Glomerular endothelial cell (primary cell): ENCODE measurements at places on chromosomes 5 and 9.
A peak's percentile ranks its signal among the peaks of the same experiment; 100 is the strongest.

GRCh38 chr5:146947181-146947941 is 68.8 kb upstream of the PPP2R2B start:
- no peak for DNase-seq

DNA sequence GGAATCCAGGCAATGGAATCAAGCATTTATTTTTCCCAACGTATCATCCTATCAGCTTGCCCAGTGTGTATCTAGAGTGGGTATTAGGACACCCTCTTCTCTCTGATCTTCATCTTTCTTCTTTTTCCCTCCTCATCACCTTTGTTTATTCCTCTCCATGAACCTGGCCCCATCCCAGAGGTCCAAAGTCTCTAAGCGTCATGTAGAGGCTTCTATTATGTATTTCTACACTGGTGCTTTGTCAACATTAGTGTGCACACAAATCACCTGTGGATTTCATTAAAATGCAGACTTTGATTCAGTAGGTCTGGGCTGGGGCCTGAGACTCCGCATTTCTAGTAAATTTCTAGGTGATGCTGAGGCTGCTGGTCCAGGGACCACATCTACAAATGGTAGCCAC is 19.8 kb upstream of the PIP5K1B start:
- no peak for DNase-seq

- DNase-seq, result no peak
These were observed 56.5 kb downstream of the SIL1 start for GRCh38 chr5:139141446-139142204.

DNA sequence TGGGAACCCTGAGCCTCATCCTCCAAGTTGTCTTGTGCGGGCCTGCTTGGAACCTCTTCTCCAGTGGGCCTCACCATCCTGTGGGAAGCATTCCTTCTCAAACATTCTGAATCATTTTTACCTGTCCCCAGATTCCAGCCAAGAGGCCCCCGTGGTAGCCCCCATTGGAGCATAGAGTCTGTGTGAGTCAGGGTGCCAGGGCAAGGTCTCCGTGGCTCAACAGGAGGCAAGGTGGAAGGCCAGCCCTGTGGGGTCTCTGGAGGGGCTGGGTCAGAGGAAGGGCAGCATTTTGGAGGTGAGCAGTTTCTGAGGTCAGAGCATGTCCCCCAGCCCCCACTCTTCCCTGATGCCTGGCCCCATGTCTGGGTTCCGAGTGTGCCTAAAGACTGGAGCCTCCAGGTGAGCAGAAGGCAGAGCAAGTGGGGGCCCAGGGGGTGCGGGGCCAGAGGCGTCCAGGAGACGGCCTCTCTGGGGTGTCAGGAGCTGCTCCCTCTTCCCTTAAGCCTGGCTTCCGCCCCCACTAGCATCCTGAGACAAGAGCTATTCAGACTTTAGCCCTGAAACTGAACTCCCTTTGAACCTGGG is 2.1 kb downstream of the CACNA1B start:
- no peak for DNase-seq

- no peak for DNase-seq
These were observed 533.5 kb downstream of the RAB3C start for GRCh38 chr5:59116231-59116865.

GRCh38 chr5:50749181-50749580 is 82.7 kb downstream of the PARP8 start:
- DNase-seq, result no peak

DNA sequence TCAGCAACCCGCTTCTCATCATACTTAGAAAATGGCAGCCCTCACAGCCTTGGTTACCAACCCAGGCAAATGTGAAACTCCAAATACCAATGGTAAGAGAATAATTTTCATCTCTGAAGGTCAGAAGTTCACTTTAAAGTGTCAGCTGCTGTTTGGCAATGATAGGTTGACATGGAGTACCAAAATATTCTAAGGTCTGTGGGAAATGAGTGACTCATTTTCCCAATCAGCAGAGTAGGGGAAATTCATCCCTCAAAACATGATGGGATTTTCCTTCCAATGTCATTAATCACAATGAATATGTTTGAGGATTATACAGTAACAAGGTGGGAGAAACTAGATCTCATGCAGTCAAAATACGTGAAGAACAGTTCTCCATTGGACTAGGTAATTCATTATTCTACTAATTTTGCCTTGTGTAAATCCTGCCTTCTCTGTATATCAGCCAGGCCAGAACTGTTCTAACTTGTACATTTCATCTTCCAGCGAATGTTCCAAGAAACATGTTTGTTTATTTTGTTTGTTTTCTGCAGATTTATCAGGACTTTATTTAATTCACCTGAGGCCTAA is 53.1 kb upstream of the ERBIN start:
- no peak for DNase-seq

DNA sequence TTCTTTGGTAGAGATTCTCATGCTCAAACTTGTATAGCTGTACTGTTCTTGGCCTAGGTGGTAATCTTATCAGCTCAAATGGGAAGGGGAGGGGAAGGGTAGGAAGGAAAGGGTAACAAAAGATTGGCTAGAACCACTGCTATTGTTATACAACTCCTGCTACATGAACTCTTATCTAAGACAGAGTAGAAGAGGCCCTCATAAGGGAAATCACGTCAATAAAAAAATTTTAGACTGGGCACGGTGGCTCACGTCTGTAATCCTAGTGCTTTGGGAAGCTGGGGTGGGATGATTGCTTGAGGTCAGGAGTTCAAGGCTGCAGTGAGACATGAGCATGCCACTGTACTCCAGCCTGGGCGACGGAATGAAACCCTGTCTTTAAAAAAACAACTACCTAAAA is 15.9 kb downstream of the STOM start:
- DNase-seq, result peak; percentile 86

GRCh38 chr5:8522646-8523045 is 653.7 kb downstream of the MTRR start:
- DNase-seq, result no peak

DNA sequence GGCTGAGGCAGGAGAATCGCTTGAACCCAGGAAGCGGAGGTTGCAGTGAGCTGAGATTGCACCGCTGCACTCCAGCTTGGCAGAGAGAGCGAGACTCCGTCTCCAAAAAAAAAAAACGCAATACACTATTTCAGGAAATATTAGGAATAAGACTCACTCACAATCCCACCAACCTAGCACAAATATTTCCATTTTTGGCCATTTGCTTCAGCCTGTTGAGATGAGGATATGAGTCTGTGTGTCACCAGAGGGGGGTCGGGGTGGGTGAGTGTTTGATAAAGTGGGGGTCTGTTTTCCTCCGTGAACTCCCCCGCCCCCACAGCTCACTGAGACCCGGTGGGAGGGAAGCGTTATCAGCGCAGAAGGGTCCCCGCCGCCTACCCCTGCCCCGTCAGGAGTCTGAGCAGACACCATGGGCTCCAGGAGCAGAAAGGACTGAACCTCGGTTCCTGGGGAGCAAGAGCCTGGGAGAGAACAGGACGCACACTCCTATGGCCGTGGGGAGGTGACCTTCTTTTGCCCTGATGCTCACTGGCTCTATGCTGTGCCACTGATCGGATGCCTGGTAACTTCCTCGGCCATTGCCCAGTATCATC is 153.8 kb upstream of the PHYKPL start:
- no peak for DNase-seq

DNA sequence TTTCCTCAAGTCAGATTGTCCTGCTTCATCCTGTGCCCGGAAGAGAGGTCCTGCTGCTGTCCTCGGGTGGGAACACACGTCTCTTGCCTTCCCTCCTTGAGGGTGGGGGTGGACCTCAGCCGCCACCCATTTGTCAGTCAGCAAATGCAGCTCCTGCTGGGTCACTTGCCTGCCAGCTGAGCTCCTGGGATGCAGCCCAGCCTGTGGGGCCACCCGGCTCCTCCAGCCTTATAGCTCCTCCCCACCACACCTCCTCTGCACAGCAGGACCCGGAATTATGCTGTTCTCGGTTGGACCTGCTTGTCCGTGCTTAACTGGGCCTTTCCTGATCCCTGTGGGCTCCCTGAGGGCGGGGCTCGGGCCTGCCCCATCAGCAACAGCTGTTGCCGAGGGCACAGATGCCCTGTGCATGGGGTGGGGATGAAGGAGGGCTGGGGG is 52.7 kb downstream of the RXRA start:
- DNase-seq, result no peak

DNA sequence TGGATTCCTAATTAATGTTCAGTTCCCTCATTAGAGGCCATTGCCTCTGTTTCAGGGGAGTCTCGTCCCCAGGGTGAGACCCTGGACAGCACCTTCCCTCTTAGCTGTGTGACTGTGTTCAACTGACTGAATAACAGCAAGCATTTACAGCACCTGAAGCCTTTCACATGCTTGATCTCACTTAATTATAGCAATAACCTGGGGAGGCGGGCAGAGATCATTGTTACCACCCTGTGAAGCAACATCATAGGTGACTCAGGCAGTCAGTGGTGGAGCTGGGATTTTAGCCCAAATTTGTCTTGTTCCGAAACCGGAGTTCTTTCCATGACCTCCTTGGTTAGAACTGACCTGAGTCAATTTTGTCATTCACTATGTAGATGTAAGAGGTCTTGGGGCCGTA is 105.2 kb upstream of the RAD23B start:
- no peak for DNase-seq

GRCh38 chr5:158614951-158615350 is 484.8 kb downstream of the EBF1 start:
- DNase-seq, result no peak

GRCh38 chr5:147530530-147531389 is 20.9 kb upstream of the DPYSL3 start:
- DNase-seq, result no peak

DNA sequence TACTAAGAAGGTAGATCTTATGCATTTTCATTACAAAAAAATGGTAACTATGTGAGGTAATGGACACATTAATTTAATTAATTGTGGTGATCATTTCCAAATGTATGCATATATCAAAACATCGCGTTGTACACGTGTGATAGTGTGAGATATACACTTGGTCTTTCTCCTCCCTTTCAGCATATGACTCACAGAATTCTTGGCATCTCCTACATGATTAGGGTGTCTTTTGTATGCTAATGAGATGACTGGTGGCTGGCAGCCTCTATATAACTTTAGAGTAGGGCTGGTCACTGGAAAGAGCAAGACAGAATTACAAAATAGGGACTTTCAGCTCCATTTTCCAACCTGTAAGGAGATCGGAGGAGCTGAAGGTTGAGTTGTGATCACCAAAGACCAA is 1167.6 kb downstream of the CDH12 start:
- no peak for DNase-seq

GRCh38 chr5:173310218-173310769 is 17.9 kb downstream of the STC2 start:
- DNase-seq, result no peak

- no peak for DNase-seq
These were observed 79.1 kb upstream of the PLPP6 start for GRCh38 chr9:4583001-4583400.

GRCh38 chr9:103397868-103398600 is 402.9 kb downstream of the CYLC2 start:
- peak; percentile 7 for DNase-seq

DNA sequence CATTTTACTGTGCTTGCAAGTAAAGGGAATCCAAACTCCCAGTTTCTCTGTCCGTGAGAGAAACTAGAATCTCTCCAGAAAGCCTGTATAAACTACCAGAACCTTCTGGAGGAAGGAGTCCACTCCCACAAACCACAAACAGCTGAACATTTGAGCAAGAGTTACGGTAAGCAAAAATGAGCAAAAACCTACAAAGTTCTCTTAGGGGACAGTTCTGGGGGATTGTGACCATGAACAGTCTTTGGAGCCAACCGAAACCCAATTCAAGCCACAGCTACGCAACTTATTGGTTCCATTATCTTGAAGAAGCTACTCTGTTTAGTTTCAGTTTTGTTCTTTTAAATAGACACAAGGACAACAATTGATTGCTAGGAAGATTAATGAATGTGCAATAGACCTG is 330.6 kb downstream of the ASTN2 start:
- no peak for DNase-seq

DNA sequence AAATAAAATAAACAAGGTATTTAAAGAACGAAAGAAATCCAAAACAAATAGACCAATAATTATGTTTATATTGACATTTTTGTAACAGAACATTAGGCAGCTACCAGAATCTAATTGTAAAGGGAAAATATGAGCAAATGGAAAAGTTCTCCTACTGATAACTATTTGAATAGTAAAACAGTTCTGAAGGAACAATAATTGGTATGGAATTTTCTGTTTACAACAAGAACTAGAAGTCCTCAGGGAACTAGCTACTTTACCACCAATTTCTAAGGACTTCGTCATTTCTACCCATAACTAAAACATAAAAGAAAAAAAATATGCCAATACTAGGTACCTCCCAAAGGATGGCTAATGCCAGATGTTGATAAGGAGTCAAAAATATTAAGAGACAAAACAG is 58.5 kb downstream of the AP3B1 start:
- no peak for DNase-seq

GRCh38 chr9:74245866-74246497 is 251.2 kb upstream of the RORB start:
- DNase-seq, result no peak

DNA sequence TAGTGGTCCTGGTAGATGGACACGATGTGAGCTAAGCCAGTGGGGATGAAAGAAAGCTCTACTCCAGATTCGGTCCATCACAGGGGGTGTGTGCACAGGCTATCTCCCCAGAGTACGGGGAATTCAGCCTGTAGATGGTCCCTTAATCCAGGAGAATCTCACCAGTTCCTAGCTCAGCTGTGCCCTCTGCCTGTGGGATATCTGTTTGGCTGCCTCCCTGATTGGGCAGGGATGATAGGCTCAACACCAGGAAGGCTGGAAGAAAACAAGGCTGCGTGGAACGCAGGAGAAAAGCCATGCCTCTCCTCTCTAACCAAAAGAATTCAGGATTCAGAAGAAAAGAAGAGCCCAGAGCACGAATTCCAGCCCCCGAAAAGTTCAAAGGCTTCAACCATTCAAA is 40.9 kb downstream of the VLDLR start:
- DNase-seq, result no peak

DNA sequence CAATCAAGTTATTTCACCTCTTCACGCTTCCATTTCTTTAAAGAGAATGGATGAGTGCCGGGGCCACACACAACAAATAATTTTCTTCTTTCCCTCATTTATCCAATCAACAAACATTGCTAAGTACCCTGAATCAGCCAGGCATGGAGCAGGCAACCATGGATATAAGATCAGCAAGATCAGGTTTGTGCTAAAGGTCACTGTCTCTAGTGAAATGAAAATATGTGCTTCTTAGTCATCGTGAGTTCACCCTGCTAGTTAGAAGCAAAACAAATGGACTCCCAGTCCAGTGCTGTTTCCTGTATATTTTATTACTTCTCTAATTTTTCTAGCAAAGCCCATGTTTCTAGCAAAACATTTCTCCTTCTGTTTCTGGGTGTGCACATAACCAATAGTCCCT is 629.2 kb downstream of the BNC2 start:
- no peak for DNase-seq

DNA sequence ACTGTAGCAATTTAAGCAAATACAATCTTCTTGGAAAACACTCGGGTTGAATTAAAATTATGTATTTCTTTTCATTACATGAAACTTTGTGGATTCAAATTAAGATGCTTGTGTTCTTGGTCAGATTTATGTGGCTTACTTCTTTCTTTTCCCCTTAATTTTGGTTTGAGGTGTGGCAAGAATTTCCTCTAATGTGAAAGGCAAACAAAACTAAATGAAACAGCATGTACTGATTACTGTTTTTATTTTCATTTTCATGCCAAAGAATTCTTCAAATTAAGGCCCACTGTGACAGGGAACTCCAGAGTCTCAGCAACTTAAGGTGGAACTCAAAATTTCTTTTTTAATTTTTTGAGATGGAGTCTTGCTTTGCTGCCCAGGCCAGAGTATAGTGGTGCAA is at the start of gene OMD:
OMD (minus strand) TSS at position 132 of the 400 bp plus-strand sequence. CDS start 6,913 bp downstream, outside the sequence.
- no peak for DNase-seq

- no peak for DNase-seq
These were observed 244.5 kb downstream of the NR2F1-AS1 start for GRCh38 chr5:93336330-93337110.

- DNase-seq, result no peak
These were observed 157.6 kb downstream of the SLC12A2 start for GRCh38 chr5:128241051-128241695.
